Esophagus mucosa (tissue), 1 donor: ENCODE measurements at places on chromosomes 4 and X.

DNA sequence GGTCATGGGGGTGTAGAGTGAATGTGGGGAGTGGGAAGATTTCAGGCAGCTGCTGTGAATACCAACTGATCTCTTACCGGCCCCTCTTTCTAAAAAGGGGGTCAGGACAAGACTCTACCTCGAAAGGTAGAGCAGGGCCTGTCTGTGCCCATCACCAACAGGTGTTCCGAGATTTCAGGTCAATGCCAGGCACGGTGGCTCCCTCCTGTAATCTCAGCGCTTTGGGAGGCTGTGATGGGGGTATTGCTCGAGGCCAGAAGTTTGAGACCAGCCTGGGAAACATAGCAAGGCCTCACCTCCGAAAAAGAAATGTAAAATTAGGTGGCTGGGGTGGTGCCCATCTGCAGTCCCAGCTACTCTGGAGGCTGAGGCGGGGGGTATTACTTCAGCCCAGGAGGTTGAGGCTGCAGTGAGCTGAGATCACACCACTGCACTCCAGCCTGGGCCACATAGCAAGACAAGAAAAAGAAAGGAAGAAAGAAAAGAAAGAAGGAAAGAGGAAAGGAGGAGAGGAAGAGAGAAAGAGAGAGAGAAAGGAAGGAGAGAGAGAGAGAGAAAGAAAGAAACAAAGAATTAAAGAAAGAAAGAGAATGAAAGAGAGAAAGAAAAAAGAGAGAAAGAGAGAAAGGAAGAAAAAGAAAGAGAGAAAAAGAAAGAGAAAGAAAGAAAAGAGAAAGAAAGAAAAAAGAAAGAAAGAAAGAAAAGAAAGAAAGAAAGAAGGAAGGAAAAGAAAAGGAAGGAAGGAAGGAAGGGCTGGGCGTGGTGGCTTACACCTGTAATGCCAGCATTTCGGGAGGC lies 50.1 kb downstream of the CRLF2 start:
- ATAC-seq = no peak

DNA sequence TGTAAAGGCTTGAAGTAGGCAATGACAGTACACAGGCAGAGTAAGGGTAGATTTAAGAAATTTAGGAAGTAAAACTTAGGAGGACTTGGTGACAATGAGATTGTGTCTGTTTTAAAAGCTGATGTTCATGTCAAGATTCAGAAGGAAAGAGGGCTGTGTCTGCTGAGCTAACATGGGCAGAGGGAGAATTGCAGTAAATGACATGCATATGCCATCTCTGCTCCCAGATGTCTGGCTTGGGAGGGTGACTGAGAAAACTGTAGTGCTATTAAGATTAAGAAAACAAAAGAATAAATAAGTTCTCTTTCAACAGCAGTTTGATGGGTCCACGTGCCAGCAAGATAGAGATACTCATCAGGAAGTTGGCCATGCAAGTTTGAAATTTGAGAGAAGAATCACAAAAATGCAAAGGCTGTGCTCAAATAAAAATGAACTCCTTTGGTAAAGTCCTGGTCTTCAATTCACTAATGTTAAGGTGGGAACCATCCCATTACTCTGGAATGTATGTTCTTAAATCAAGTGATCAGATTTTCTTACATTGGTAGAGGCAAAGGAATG lies 7.2 kb downstream of the NFXL1 start:
- no peak for ATAC-seq

GRCh38 chr4:139689093-139689722 lies 23.6 kb downstream of the MGST2 start:
- ATAC-seq = no peak

DNA sequence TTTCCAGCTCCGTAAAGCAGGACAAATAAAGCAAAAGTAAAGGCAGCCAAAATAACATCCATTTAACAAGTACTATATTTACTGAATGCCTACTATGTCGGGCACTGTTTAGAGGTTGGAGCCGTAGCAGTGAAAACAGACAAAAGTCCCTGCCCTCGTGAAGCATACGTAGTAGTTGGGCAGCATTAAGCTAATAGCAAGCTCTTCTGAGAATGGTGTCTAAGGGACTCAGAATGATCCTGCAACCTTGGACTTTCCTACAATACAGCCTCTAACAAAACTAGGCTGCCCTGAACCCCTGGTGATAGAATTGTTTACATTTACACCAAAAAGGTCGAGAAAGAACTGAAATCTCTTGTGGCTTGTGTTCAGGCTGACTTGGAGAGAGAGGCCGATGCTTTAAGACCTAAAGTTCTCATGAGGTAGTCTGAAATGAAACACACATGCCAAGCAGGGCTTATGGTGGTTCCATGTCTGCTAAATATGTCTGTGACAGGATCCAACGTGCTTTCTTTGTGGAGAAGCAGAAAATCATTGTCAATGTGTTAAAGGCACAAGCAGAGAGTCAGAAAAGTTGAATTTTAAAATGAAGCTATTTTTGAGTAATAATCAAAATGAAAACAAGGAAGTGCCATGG lies 898 bp upstream of the PDGFC start:
- no peak for ATAC-seq

DNA sequence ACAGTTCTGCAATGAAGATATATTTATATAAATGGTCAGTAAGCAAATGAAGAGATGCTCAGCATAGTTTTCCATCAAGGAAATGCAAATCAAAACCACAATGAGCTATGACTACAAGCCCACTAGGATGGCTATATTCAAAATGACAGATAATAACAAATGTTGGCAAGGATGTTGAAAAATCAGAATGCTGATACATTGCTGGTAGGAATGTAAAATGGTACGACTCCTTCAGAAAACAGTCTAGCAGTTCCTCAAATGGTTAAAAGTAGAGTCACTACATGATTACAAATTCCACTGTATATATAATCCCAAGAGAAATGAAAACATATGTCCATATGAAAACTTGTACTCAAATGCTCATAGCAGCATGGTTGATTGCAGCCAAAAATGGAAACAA lies 425.0 kb upstream of the ATOH1 start:
- no peak for ATAC-seq

DNA sequence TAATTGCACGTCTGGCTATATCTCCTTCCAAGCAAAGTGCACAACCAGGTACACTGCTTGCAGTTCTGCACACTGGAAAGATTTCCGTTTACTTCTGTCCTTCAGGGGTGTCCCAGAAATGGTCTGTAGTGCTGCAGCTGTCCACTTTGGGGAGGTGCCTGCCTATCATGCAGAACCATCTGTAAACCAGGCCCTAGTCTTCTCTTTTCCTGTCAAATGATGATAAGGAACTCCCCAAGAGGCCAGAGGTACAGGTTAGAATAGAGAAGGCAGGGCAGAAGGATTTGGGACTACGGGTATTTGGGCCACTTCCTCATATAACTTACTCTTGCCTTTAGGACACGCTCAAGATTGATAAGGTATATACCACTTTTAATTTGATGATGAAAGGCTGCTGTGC lies 746.9 kb downstream of the FAT4 start:
- no peak for ATAC-seq

DNA sequence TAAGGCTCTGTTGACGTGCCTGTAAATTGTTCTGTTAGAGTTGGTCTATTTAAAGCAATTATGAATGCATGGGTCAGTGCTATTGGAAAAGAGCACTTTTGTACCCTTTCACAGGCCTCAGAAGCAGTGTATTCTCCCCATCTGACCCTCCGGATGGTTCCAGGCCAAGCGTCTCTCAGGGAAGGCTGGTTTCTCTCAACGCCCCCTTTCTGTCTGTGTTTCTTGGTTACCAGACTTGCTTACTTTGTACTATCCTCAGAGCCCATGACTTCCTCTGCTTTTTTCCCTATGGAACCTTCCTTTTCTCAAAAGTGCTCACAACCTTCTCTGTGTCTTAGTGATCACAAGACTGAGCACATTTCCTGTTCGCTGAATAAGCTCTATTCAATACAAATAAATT lies 559.3 kb upstream of the ZFP42 start:
- ATAC-seq = no peak
